ENCODE measurements at places on chromosomes 2 and 18.
A peak's percentile ranks its signal among the peaks of the same experiment; 100 is the strongest.

- no peaks in the 10 kb centered on the region for H3K36me3 ChIP-seq
- H3K4me1 ChIP-seq, result no peaks in the 10 kb centered on the region
- H3K27ac ChIP-seq, result no peak overlapping the region
- DNase-seq, result no peak
Measured at GRCh38 chr2:218508299-218508698, 59.9 kb downstream of the USP37 start.

- H3K36me3 ChIP-seq, result no peaks in the 10 kb centered on the region
- no peak for DNase-seq
- H3K4me3 ChIP-seq, result peak overlapping the region; percentile 82
- H3K4me1 ChIP-seq, result peaks cover 27% of the 10 kb centered on the region
Measured at GRCh38 chr2:199955007-199955338, 318 bp downstream of the TYW5 start.

DNA sequence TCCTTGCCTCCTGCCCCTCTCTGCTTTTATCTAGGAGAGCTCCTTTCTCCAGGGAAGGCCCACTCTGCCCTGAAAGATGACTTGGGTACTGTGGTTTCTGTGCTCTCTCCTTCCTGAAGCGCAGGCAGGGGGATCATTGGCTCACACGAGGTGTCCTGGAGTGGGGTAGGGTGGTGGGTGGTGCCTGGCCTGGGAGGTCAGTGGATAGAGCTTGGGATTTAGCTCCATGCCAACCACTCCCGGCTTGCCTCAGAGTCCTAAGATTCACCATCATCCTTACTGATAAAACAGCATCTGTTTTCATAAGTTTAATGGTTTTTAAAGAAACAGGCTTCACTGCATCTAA lies 63.1 kb downstream of the CIB4 start:
- no peak for DNase-seq
- no peaks in the 10 kb centered on the region for H3K36me3 ChIP-seq
- H3K4me3 ChIP-seq, result no peak overlapping the region

DNA sequence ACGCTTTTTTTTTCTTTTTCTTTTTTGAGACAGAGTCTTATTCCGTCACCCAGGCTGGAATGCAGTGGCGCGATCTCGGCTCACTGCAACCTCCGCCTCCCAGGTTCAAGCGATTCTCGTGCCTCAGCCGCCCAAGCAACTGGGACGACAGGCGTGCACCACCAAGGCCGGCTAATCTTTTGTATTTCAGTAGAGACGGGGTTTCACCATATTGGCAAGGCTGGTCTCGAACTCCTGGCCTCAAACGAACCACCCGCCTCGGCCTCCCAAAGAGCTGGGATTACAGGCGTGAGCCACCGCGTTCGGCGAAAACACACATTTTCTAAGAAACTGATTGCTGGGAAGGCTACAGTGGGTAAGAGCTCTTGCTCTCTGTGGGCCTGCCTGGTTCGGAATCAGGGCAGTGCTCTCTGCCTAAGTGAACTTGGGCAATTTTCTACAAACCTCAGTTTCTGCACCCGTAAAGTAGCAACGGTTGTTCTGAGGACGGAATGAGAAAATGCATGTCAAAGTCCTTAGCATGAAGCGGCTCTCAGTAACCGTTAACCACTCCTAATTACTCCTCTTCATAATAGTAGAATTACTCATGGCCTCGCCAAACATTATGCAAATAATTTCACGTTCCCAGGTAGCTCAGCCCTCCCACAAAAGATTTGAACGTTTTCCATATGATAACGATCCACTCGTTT lies 1.0 kb upstream of the PMAIP1 start:
- no peaks in the 10 kb centered on the region for H3K36me3 ChIP-seq
- H3K4me3 ChIP-seq, result peak overlapping the region; percentile 82
- H3K4me1 ChIP-seq, result peaks cover 24% of the 10 kb centered on the region
- peaks cover 5% of the 10 kb centered on the region for H3K27me3 ChIP-seq
- no peak for DNase-seq

- no peak overlapping the region for H3K27ac ChIP-seq
- no peaks in the 10 kb centered on the region for H3K27me3 ChIP-seq
- no peak overlapping the region for H3K4me3 ChIP-seq
- no peaks in the 10 kb centered on the region for H3K36me3 ChIP-seq
Measured at GRCh38 chr2:216956820-216957493, 97.1 kb upstream of the TNP1 start.

DNA sequence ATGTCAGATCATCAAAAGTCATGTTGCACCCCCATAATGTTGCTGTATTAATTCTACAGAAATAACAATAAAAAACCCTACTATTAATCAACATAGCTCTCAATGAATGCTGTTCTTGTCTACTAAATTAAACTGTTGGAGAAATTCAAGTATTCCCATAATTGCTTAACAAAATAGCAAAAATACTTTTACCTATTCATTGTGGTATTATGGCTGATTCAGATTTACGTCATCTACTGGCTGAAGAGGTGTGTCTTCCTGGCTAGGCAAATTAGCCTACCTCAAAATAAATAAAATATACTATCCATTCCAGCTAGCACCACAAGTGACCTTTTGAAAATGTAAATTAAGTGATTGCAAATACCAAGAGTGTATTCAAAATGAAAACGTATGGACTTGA lies 249.4 kb downstream of the MEIS1 start:
- no peaks in the 10 kb centered on the region for H3K27me3 ChIP-seq
- no peak overlapping the region for H3K27ac ChIP-seq
- no peaks in the 10 kb centered on the region for H3K36me3 ChIP-seq
- no peak for DNase-seq

GRCh38 chr2:221614274-221614673 lies 42.2 kb upstream of the EPHA4 start:
- no peak overlapping the region for H3K4me3 ChIP-seq
- H3K27ac ChIP-seq, result no peak overlapping the region
- DNase-seq, result no peak
- no peaks in the 10 kb centered on the region for H3K27me3 ChIP-seq
- peaks cover 19% of the 10 kb centered on the region for H3K4me1 ChIP-seq
- H3K36me3 ChIP-seq, result no peaks in the 10 kb centered on the region

- H3K27me3 ChIP-seq, result no peaks in the 10 kb centered on the region
- peak overlapping the region; percentile 51 for H3K27ac ChIP-seq
- H3K36me3 ChIP-seq, result peaks cover 12% of the 10 kb centered on the region
- peak overlapping the region; percentile 69 for H3K4me3 ChIP-seq
- H3K4me1 ChIP-seq, result peaks cover 25% of the 10 kb centered on the region
- DNase-seq, result no peak
Measured at GRCh38 chr18:79486356-79487182, 90.8 kb downstream of the NFATC1 start.

- no peaks in the 10 kb centered on the region for H3K36me3 ChIP-seq
- no peaks in the 10 kb centered on the region for H3K27me3 ChIP-seq
- peak; percentile 71 for DNase-seq
Measured at GRCh38 chr2:10285556-10286198, 17.0 kb upstream of the HPCAL1 start.
